ENCODE measurements at places on chromosomes 12 and 14. TPM values are rescaled to one million over a fixed set of nuclear protein-coding genes. Genes with fewer than 3 reads are reported as not detected.

DNA sequence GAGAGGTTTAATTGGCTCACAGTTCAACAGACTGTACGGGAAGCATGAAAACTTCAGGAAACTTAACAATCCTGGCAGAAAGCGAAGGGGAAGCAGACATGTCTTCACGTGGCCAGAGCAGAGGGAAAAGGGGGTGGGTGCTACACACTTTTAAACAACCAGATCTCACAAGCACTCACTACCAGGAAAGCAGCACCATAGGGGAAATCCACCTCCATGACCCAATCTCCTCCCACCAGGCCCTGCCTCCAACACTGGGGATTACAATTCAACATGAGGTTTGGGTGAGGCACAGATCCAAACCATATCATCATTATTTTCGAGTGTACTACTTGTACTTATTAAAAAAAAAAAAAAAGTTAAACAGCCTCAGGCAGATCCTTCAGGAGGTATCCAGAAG, 29.9 kb downstream of the RXYLT1 start:
- no peak for DNase-seq

DNA sequence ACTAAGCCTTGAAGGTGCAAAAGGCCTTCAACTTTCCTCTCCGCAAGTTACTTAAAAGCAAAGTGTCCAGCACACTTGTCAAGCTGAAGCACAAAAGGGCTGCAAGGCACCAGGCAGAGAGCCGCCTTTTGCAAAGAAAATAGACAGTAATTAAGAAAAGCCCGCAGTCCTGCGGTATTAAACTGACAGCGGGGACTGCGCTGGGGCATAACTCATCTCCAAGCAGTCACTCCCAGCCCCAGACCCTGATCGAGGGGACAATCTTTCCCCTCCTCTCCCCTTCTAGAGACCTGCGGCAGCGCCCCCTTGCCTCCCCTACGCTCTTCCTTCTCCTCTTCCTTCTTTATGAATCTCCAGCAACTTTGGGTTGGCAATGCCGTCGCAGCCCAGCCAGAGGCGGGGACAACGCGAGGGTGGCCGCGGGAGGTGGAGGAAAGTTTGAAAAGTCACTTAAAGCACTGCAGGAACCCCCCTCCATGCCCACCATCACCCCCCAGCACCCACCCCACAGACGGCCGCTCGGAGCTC, 200.9 kb upstream of the CAND1 start:
- no peak for DNase-seq

DNA sequence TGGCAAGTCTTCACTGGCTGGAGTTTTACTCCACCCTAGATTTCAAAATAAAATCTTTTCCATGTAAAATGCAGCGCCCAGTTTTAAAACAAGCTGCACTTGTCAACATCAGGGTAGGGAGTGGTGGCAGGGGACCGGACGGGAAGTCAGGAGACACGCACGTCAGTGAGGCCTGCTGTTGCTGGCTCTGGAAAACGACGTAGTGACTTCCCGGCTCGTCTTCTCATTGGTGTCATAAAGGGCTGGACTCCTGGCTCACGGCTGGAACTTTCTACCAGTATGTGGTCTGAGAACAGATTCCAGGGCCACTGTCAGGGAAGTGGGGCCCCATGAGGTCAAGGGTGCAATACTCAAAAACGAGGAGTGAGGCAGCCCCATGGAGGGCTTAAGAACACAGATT, 64.2 kb upstream of the FOXN3 start:
- no peak for DNase-seq

- no peak for DNase-seq
Observed at GRCh38 chr14:77980475-77981321, 180.8 kb downstream of the ADCK1 start.

Gene AICDA
- not detected for total RNA-seq

Gene SHMT2
- 341 TPM for total RNA-seq
